ENCODE measurements at places on chromosomes 3 and 15.

DNA sequence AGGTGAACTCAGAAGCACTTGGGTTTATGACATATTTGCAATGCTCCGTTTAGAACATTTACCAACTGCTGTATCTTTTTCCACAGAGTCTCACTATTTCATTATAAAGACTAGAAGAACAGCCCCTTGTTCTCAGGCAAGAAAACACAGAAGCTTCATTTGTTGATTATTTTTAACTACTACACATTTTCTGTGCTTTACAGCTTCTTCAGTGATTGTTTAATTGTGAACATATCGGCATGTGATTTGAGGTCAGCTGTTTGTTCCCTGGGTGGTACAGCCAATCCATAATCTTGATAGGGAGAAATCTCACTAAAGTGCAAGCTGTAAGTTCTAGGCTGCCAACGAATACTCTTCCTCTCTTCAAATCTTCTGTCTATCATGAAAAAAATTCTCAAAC lies 31.0 kb upstream of the DLG1 start:
- DNase-seq, result no peak

GRCh38 chr15:52567871-52568600 lies 794 bp downstream of the ARPP19 start:
- no peak for DNase-seq

DNA sequence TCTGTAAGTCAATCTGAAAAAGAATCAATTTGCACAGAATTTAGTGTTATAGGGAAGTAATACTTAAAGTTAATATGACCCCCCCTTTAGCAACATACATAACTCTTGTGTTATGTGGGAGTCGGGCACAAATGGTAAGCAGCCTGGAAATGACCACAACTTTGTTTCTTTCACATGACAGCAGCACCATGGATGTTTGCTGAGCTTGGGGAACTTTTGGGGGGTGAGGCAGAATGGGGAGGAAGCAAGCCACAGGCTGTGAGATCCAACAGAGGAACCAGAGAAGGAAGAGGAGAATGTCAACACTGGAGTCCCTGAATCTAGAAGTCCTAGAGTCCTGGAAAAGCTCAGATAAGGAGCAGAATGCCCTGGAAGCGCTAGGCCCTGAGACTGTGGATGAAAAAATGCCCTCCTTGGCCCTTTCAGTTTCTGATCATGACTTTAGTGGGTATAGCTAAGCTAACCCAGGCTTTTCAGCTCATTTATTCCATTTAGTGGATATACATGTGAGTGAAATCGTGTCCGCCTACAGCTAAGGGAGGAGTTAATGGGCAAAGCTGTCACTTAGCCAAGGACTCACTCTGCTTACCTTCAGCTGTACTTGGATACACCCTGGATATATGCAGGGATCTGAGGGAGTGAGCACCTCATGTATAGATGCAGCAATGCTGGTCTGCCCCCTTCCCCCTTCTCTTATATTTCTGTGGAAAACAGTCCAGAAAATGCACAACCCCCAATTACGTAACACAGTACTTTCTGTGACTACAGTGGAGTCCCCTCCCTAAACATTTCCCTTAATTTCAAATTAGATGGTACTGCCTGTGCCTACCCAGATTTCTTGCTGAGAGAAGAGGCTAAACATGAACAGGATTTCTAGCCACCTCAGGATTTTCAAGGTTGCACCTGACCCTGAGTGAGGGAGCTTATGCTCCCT lies 39.1 kb downstream of the CFAP91 start:
- no peak for DNase-seq

- no peak for DNase-seq
These were observed 16.0 kb upstream of the SCAP start for GRCh38 chr3:47491777-47492176.

DNA sequence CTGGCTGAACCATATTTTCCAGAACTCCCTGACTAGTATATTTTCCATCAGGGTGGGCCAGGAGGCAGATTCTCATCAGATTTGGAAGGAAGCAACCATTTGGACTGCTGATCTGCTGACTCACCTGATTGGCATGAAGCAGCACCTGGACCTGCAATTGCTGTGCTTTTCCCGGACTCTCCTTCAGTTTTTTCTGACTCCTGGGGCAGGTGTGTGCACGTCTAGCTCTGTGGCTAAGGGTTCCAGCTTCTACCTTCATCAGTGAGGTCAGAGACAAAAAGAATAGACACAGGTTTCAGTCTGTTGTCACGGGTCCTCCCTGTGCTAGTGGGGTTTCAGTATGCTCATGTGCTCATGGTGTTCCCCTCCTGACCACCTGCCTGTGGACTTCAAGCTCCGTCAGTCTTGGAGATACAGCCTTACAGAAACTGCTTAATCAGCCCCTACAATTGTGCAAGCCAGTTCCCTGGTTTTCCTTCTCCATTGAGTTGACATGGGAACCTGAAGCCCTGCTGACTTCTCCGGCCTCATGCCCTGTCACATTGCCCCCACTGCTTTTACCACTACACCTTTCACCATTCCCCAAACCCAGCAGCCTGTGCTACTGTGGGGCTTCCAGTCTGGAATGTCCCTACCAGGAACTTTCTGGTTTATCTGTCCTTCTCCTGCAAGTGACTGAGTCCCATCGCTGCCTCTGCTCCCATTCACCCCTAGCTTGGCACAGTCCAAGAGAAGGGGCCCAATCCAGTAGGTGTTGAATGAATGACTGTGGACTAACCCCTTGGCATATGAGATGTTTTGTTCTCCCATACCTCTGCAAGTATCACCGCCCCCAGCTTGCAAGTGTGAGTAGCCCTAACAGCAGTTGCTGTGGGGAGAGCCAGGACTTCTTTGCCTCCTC lies 31.7 kb downstream of the HMCES start:
- no peak for DNase-seq

DNA sequence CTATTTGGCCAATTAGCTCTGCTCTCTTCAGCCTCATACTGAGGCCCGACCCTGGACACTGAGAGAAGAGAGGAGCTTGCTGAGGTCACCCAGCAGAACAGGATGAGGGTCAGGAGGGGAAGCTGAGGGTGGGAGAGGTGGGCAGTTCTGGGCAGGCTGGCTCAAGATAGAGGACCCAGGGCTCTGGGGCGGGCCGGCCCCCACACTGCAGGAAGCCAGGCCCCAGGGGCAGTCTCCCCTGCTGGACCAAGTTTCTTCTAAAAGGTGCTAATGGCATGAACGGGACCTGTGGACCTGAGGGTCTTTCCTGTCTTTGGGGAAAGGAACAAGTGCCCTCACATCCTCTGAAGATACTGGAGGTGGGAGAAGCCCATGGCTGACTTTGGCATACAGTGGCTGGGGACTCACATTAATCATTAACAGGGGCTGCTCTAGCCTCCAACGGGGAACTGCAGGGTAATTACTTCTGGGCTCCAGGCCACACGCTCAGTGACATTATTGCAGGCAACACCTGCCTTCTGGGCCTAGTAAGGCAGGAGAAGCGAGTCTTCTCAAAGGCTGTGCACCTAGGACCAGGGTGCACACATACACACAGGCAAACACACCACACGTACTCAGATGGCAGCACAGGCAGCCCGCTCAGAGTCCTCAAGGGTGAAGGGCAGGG lies 10.6 kb downstream of the HCN4 start:
- no peak for DNase-seq

DNA sequence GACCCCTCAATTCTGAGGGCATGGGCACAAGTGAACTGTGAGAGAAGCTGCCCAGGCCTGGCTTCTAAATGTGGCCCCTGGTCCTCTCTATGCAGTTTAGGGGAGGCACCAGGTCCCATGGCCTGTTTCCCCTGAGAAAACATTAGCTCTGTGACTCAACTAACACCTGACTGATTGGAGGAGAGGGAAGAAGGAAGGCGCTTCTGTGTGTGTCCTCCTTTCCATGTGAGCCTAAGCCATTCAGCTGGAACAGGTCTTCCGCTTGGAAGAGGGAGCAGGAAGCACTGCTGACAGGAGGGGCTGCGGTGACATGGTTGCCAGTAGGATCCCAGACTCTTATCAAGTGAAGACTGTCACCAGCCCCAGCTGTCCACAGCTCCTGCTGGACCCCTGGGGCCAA lies 79.5 kb downstream of the MYLK start:
- no peak for DNase-seq

DNA sequence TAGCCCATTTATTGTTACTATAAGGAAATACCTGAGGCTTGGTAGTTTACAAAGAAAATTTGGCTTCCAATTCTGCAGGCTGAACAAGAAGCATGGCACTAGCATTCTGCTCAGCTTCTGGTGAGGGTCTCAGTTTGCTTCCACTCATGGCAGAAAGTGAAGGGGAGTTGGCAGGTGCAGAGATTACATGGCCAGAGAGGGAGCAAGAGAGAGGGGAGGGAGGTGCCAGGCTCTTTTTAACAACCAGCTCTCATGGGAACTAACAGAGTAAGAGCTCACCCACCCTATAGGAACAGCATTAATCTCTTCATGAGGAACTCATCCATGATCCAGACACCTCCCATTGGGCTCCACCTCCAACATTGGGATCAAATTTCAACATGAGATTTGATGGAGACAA lies 437.9 kb downstream of the CHL1 start:
- DNase-seq, result no peak

DNA sequence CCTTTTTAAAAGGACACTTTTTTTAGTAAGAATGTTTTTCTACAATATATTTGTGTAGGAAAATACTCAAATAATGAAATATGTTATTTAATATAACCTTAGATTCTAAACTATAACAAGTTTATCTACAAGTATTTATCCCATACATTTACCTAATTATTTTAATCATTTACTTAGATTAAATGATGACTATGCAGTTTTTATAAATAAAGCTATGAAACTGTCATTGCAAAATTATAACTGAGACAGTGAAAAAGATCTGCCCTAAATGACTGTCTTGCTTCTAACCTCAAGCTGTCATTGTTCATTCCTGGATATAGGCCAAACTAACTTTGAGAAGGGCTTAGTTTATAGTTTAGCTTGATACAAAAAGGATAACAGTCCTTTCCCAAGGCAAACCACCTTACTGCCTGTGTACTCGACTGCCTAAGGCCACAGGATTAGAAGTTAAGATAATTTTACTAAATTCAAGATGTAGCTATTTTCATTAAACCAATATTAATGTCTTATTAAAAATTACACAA lies 84.1 kb downstream of the GLDN start:
- no peak for DNase-seq

DNA sequence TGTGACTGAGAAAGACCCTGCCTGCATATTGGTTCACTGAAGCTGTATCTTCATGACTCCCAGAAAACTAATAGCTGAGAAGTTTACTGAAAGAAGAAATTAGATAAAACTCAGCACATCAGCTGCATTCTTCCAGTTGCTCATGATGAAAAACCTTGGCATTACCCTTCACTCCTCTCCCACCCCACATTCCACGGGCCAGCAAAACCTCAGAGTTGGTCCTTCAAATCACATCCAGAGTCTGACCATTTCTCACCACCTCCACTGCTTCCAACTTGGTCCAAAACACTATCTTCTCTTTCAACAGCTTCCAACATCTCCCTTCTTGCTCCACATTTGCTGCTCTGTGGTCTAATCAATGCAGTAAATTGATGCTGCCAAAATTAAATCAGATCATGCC lies 97.1 kb downstream of the CD47 start:
- no peak for DNase-seq

DNA sequence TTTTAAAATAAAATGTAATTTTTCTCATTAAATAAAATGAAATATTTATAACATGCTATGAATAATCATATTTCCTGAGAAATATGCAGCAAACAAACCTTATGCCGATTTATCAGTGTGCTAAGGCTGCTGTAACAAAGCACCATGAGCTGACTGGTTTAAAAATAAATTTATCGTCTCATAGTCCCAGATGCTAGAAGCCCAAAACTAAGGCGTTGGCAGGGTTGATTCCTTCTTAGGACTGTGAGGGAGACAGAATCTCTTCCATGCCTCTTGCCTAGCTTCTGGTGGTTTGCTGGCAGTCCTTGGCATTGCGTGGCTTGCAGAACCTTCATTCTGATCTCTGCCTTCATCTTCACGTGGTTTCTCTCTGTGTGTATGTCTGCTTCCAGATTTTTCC lies 740.3 kb downstream of the OTOL1 start:
- DNase-seq, result no peak

DNA sequence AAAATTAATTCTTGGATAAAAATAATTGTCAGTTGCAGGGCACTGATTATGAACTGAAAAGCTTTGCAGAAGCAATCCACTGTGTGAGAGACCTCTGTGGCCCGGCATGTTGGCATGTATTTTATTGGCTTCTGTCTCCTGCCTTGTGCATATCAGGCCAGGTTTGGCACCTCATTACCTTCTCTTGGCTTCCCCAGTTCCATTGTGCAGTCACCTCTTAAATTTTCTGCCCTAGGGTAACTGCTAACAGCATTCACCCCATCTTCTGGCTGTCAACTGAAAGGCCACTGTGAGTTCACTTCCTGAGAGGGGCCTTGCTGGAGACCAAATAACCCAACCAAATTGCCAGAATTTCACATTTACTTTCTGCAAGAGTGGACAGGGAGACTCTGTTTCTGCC lies 92.7 kb upstream of the RARB start:
- DNase-seq, result no peak

DNA sequence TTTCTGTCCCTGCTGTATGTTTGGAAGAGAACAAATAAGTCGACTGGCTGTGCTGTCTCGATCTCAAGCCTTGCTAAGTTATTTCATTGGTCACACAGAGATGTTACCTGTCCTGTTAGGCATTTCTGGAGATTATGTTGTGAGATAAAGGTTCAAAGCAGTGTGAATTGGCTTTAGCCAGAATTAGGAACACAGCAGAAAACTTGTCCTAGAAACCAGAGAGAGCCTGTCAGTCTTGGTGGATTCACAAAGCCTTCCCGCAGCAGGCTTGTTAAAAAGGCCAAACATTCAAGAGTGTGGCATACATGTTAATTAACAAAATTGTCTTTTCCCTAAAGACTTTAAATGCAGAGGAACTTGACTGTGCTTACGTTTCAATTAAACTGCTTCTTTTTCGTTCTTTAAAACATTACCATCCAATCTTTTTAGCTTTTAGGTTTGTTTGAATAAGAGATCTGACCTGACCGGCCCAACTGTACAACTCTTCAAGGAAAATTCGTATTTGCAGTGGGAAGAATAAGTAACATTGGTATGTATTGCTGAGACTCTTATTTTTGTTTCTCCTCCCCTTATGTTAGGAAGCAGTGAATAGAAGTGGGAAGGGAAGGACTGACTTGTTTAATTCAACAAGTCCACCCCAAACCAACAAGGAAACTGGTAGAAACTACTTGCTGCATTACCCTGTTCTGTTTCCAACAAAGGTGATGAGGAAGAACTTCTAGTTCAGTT lies 25.2 kb downstream of the ABHD2 start:
- DNase-seq, result no peak

DNA sequence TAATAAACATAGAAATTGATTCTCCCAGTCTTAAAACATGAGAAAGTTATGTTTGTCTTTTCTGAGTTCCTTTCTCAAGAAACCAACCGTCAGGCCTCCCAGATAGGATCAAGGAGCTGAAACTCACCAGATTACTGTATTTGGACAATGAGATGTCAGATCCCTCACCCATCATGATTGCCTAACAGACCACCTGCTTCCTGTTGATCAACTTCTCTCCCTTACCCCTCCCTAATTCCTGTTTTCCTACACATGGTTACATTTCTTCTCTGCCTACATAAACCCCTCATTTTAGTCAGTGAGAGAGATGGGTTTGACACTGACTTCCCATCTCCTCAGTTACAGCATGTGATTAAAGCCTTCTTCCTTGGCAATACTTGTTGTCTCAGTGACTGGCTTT lies 917.5 kb downstream of the FHIT start:
- DNase-seq, result no peak
